ENCODE measurements at places on chromosomes 12 and 14. TPM values are rescaled to one million over a fixed set of nuclear protein-coding genes. Genes with fewer than 3 reads are reported as not detected.

GRCh38 chr12:130041983-130042812 lies 120.1 kb upstream of the FZD10 start:
- DNase-seq: no peak
- no peak overlapping the region for H3K4me3 ChIP-seq
- H3K36me3 ChIP-seq: no peaks in the 10 kb centered on the region
- no peak overlapping the region for H3K27ac ChIP-seq

- no peaks in the 10 kb centered on the region for H3K27me3 ChIP-seq
- H3K4me1 ChIP-seq: peaks cover 8% of the 10 kb centered on the region
- no peak overlapping the region for H3K27ac ChIP-seq
These were observed 172.3 kb downstream of the DPY19L2 start for GRCh38 chr12:63495974-63496373.

- no peaks in the 10 kb centered on the region for H3K36me3 ChIP-seq
- no peak overlapping the region for H3K4me3 ChIP-seq
- H3K27me3 ChIP-seq: no peaks in the 10 kb centered on the region
- H3K4me1 ChIP-seq: no peaks in the 10 kb centered on the region
These were observed 723.7 kb downstream of the C12orf50 start for GRCh38 chr12:87305481-87305880.

- no peaks in the 10 kb centered on the region for H3K27me3 ChIP-seq
- no peak overlapping the region for H3K4me3 ChIP-seq
- peaks cover 6% of the 10 kb centered on the region for H3K4me1 ChIP-seq
These were observed 4.6 kb upstream of the POU6F1 start for GRCh38 chr12:51222461-51222860.

DNA sequence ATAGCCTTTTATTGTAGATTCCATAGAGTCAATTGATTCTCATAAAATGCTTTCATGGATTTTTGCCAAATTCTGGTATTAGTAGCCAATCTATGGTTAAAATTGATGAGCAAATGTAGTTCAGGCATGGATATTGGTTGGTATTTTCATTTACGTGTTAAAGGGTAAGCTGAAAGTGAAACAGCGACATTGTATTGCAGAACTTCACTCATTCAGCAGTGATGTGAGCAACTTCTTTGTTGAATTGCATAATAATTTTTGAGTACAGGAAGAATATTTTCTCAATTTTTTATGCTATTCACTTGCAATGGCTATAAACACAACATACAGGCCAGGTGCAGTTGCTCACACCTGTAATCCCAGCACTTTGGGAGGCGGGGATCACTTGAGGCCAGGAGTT lies 24.2 kb upstream of the FAM222A start:
- no peaks in the 10 kb centered on the region for H3K27me3 ChIP-seq
- H3K4me3 ChIP-seq: no peak overlapping the region

DNA sequence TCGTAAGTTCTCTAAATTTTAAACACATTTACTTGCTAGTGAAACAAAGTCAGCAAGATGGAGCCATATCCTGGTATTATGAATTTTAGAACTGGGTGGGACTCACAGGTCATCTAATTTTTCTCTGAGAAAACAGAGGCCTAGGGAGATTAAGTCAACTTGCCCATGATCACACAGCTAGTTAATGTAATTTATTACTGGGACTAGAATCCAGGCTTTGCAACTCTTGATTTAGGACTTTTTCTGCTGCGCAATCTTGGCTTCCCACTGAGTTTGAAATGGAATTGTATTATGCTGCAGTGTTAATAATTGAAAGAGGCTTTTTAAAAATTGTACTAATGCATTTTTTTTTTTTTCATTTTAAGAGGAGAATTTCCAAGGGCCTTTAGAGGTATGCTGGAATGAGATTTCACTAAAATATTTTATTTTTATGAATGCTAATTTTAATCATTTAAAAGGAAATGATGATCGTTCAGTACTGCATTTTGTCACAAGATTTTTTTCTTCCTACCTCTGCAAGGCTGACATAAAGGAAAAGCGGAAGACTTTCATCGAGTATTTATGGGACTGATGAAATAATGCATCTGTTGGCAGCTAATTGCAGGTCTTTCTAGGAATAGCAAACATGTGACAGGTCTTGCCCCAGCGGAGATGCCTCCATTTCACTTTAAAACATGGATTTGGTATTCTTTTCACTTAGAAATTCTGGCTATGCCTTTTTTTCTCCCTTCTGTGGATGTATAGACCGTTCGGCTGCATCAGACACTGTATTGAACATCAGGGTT lies 9.6 kb downstream of the CRADD start:
- no peak overlapping the region for H3K27ac ChIP-seq
- no peaks in the 10 kb centered on the region for H3K36me3 ChIP-seq
- H3K27me3 ChIP-seq: no peaks in the 10 kb centered on the region
- H3K4me3 ChIP-seq: no peak overlapping the region
- H3K4me1 ChIP-seq: peaks cover 25% of the 10 kb centered on the region
- DNase-seq: no peak

- DNase-seq: peak; percentile 15
- H3K4me1 ChIP-seq: no peaks in the 10 kb centered on the region
- no peaks in the 10 kb centered on the region for H3K36me3 ChIP-seq
- H3K4me3 ChIP-seq: no peak overlapping the region
- peaks cover 2% of the 10 kb centered on the region for H3K27me3 ChIP-seq
These were observed 187.0 kb upstream of the C14orf180 start for GRCh38 chr14:104392396-104393198.

GRCh38 chr12:20547816-20548575 lies 147.1 kb upstream of the SLCO1C1 start:
- H3K27ac ChIP-seq: no peak overlapping the region
- no peaks in the 10 kb centered on the region for H3K27me3 ChIP-seq
- no peak overlapping the region for H3K4me3 ChIP-seq
- no peaks in the 10 kb centered on the region for H3K36me3 ChIP-seq

DNA sequence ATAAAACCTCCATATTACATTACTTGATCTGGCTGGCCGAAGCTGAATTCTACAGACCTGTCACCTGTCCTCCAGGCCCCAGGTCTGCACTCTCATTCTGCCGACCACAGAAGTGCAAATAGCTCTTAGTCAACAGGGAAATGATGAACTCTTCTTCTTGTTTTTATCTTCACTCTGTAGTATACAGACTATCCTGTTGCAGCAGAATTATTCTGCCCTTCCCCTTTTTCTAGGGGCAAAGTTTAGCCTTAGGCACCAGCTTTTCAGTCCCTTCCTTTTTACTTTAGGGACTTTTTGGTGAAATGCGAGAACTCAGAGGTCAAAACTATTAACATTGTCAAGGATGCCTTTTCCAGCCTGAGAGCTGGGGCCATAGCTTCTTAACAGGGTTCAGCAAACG lies 229.6 kb upstream of the EGLN3 start:
- H3K4me3 ChIP-seq: no peak overlapping the region
- no peaks in the 10 kb centered on the region for H3K27me3 ChIP-seq
- peaks cover 12% of the 10 kb centered on the region for H3K4me1 ChIP-seq
- H3K27ac ChIP-seq: no peak overlapping the region

- H3K4me1 ChIP-seq: no peaks in the 10 kb centered on the region
- H3K27ac ChIP-seq: no peak overlapping the region
- no peaks in the 10 kb centered on the region for H3K27me3 ChIP-seq
- H3K36me3 ChIP-seq: no peaks in the 10 kb centered on the region
- no peak overlapping the region for H3K4me3 ChIP-seq
These were observed 832.9 kb downstream of the C12orf50 start for GRCh38 chr12:87196321-87196720.

DNA sequence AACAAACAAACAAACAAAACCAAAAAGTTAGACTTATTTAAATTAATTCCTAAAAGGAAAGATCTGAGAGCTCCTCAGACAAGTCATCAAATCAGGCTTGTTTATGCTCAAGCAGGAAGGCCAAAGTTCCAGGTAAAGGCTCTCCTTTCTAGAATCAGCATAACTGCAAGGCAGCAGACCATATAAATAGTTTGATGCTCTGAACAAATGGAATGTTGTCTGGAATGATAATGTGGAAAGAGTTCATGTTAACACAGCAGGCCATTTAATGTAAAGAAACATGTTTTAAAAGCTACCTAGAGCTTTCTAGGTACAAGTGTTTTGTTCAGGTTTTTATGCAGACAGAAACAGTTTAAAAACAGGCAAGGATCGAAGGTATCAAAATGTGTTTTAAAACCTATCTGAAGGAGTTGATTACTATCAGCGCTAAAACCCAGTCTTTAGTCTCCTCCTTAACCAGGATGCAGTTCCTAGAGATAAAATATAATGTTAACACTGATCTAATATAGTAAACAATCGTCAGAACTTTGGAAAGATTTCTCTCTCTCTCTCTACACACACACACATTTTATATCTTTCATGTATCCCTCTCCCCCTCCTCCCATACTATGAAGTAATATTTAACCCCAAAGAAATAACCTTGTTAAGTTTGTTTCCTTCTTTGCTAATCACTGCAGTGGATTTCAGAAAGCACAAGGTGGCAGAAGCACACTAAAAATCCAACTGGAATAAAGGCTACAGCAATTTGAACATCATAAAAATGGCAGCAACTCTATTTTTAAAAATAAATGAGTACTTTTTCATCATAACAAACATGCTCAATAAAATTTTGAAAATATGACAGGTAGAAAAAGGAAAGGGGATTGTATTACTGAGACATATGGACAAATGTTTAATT lies 135.5 kb downstream of the PAWR start:
- H3K27me3 ChIP-seq: no peaks in the 10 kb centered on the region
- peaks cover 73% of the 10 kb centered on the region for H3K4me1 ChIP-seq
- no peak overlapping the region for H3K4me3 ChIP-seq
- peaks cover 3% of the 10 kb centered on the region for H3K36me3 ChIP-seq

- H3K27ac ChIP-seq: no peak overlapping the region
- no peak for DNase-seq
- no peak overlapping the region for H3K4me3 ChIP-seq
- H3K27me3 ChIP-seq: no peaks in the 10 kb centered on the region
These were observed 4.9 kb upstream of the NEMF start for GRCh38 chr14:49857427-49858003.

GRCh38 chr12:57112492-57113294 lies 1.5 kb upstream of the STAT6 start:
- H3K4me3 ChIP-seq: no peak overlapping the region
- H3K4me1 ChIP-seq: 0 out of 2 replicates have a peak, but pooled peaks cover 3% of the 10 kb centered on the region
- H3K36me3 ChIP-seq: no peaks in the 10 kb centered on the region
- peak overlapping the region; percentile 84 for H3K27ac ChIP-seq
- DNase-seq: no peak

DNA sequence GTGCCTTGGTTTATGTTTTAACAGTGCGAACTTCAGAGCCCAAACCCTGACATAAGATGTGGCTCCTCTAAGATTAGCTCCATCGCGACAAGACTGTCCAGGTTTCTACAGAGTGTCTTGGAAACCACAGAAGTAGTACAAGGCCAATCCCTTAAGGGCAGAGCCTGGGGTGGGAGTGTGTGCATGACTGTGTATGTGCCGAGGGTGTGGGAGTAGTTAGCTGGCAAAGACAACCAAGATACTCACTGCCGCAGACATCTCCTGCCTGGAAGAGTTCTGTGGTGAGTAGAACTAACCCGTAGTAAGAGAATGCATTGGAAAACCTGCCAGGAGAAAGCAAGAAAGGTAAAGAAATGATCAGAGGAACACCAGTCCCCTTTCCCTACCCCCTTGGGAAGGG lies 54.1 kb downstream of the DAO start:
- H3K36me3 ChIP-seq: no peaks in the 10 kb centered on the region
- DNase-seq: no peak
- peaks cover 20% of the 10 kb centered on the region for H3K4me1 ChIP-seq
- H3K4me3 ChIP-seq: no peak overlapping the region

The FERMT2 gene
- total RNA-seq: 40.8 TPM
